ENCODE measurements at places on chromosomes 5 and 9.

DNA sequence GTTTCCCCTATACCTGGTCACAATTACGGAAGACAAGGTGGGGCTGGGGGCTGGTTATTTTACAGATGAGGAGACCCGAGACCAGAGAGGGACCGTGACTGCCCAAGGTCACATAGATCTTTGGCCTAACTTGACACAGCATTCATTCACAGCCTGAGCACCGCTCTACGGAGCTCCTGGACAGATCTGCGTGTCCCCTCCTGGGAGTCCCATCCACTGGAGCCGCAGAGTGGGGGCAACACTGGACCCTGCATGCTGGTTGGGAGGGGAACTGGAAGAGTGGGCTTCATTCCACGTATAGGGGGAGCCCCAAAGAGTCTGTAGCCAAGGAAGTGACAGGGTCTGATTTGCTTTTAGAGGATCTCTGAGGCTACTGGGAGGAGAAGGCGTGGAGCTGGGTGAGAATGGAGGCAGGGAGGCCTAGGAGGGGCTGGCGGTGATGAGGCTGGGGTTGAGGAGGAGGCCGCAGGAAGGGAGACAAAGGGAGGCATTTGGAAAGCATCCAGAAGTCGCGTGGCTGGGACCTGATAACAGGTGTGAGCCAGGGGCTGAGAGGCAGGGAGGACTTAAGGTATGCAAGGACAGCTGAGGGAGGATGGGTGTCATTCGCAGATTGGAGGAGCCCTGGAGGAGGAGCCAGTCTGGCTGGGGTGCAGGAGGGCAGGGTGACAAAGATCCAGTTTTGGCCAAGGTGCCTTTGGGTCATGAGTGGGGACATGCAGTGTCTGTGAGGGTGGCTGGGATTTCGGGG, 64.3 kb upstream of the IER5L start:
- no peak for DNase-seq

- no peak for DNase-seq
Observed at GRCh38 chr5:90476391-90476790, 1.7 kb downstream of the POLR3G start.

GRCh38 chr9:101572316-101572715, 22.5 kb downstream of the PPP3R2 start:
- no peak for DNase-seq

- no peak for DNase-seq
Observed at GRCh38 chr5:167361795-167362194, 929.6 kb upstream of the WWC1 start.

- no peak for DNase-seq
Observed at GRCh38 chr9:128062279-128062678, 4.8 kb downstream of the NAIF1 start.

DNA sequence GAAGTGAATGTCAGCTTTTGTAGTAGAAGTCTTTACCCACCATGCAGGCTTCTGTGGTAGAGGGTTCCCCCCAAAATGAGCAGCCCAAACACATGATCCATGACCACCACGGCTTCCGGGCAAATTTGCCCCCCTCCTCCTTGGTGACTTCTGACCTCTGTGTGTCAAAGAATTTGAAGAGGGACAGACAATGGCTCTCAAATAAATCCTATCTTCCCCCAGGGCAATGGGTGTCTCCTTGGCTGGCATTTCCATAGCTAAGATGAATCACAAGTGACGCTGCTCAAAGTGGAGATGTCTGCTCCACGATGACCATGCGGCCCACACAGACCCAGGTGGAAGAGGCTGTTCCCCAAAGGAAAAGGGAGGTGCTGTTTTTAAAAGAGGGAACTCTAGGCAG, 30.2 kb upstream of the BOD1 start:
- DNase-seq = no peak

- DNase-seq = no peak
Observed at GRCh38 chr9:106481013-106481609, 381.9 kb upstream of the ZNF462 start.

GRCh38 chr5:163172540-163173338, 264.7 kb upstream of the CCNG1 start:
- no peak for DNase-seq

DNA sequence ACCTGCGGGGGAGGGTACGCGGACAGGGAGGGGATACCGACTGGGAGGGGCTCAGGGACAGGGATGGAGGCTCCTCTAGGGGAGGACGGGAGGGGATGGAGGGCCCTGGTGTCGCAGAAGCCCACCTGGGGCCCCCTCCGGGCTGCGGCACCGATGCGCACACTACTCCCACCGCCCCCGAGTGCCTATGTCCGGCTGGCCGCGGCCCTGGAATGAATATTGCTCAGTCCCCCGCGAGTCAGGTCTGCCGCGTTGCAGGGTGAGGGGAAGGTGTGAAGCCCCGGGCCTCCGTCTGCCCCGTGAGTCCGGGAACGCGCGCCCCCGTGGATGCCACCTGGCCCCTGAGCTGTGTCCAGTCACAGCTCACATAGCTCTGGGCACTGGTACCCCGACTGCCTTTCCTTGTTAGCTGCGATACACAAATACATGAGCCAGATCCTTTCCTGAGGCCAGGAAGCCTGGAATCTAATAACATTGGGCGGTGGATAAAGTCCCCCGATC, 44.5 kb upstream of the PRSS3 start:
- no peak for DNase-seq

GRCh38 chr5:143426437-143426991, 23.0 kb upstream of the NR3C1 start:
- no peak for DNase-seq

- no peak for DNase-seq
Observed at GRCh38 chr9:79395228-79395627, 176.5 kb upstream of the TLE4 start.

DNA sequence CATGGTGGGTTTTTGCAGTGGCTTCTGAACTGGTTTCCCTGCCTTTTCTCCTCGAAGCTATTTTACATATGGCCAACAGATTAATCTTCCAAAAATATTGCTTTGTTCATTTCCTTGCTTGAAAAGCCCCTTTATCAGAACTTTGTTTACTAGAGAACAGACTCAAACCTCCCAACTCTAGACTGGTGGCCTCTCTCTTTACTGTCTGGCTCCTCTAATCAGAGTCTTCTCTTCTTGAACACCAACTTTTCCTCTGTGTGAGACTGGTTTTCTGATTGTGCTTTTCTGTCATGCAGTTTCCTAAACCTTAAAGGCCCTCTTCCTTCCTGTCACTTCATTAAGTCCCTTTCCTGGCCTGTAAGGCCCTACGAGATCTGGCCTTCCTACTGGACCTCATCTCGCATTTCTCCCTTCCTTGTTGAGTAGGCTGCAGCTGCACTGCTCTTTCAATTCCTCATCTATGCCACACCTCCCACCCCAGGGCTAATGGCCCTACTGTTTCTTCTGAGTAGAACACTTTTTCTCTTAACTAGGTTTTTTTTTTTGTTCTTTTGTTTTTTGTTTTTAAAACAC, 5.7 kb downstream of the C9orf43 start:
- DNase-seq = no peak

- DNase-seq = no peak
Observed at GRCh38 chr5:37835380-37835973, 4.4 kb downstream of the GDNF start.

Measured in esophagus squamous epithelium (tissue), 5 donors.